NCI-H2029 (cell line): ENCODE measurements at places on chromosomes 7 and 10.

DNA sequence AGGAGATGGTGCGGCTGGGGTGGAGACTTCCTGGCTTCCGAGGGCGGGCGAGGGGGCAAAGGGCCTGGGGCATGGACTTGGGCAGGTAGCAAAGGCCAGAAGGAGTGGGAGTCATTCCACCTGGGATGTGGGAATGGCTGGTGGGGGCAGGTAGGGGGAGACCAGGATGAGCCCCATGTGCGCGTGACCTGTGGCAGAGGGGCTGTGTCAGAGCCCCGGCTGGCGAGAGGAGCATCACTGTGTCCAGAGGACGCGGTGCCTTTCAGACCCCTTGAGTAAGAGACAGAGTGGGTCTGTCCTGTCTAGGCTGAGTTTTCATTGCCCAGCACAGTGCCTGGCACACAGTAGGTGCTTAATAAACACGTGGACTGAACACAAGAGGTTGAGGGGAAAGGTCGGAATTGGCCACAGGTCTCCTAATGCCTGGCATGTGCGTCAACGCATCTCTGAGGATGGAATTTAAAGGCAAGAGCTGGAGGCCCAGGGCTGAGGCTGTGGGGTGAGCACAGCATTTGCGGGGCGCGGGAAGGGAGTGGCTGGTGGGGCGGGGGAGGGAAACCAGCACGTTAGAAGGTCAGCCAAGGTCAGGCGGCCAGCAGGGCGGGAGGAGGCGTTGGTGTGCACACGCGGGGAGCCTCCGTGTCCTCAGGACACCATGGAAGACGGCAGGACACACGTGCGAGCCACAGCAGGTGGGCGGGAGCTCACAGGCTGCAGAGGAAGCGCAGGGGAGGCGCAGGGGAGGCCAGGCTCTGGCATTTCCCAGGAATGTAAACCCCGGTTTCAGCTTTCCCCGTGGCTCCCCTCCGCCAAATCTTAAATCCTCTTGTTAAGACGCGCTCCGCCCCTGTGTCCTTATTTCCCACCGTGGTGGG is 51.8 kb downstream of the CUX1 start:
- DNase-seq = no peak

DNA sequence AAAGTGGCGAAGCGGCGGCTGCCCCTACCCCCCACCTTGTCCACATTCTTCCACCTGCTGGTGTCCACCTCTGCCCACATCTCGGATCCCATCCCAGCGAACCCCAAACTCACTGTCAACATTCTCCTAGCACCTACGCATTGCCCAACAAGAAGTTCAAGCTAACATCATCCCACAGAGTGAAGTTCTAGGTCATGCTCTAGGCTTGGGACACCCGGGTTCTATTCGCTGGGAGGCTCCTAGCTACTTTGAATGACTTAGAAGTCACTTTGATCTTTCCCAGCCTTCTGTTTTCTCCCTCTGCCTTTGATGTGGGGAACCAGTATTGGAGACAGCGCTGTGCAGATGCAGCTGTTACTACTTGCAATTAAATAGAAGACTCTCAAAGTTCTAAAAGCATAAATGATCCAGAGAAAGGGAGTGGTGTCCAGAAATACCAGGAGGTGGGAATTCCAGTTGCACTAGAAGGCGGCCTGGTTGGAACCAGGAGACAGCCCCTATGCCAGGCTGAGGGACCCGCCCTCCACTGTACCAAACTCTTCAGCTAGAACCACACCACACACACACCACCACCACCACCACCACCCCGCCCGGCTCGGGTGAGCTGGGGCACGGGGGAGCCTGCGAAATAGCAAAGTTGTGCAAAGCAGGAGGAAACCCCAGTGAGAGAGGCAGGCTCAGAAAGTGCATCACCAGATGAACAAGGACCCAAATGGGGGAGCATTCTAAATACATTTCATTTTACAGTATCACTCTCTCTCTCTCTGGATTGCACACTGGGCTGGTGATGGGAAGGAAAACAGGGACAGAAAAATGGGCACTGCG is 5.5 kb upstream of the VGF start:
- DNase-seq = no peak

- peak; percentile 2 for DNase-seq
Observed at GRCh38 chr10:31148951-31149350, 117.3 kb upstream of the ZNF438 start.

- DNase-seq = no peak
Observed at GRCh38 chr7:138872576-138872975, 74.6 kb upstream of the ATP6V0A4 start.

- DNase-seq = no peak
Observed at GRCh38 chr7:132904209-132904608, 177.7 kb downstream of the CHCHD3 start.

DNA sequence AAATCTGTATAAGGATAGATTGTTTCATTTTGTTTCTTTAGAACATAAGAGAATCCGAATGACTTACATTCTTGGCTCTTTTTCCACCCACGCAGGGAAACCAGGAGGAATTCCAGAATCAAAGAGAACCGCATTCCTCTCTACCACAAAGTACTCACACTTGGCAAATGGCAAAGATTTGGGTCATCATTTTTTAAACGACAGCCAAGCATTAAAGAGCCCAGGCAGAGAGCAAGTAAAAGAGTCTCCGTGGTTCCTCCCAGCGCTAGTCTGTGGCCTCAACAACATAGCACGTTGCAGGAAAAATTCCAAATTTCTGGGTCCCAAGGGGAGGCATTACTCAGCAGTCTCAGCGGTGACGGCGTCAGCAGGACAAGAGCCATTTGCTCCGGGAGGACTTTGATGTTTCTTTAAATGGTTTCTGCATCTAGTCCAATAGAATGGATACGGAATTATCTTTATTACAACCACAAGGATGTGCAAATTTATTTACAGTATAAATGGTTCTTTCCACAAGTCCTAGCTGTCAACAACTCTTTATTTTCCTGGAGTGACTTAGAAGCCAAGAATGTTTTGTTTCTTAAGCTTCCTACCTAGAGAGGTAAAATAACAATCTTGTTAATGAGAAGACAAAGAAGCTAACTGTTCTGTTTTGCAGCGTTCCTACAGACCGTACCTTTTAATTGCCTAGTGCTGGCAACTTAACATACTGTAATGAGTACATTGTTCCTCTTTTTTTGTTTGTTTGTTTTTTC is 232.5 kb downstream of the SKIDA1 start:
- DNase-seq = no peak

DNA sequence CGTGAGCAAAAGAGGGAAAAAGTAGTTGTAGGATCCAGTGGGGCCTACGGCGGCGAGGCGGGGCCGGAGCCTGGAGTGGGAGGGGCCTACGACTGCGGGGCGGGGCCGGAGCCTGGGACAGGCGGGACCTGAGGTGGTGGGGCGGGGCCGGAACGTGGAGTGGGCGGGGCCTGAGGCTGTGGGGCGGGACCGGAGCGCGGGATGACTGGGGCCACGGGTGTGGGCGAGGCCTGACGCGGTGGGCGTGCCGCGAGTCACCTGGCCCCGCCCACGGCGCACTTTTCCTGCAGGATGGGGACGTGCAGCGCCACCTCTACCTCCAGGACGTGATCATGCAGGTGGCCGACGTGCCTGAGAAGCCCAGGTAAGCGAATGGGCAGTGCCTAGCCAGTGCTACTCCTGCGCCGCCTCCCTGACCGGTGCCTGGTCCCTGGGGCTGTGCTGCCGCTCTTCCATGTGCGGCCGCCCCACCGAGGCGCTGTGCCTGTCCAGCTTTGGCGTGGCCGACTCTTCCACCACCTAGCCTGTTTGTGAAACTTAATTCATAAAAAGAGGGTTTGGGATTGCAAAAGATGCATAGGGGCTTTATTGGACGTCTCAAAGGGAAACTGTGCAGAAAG is 496 bp downstream of the ZNF511 start:
- peak; percentile 54 for DNase-seq

- DNase-seq = no peak
Observed at GRCh38 chr7:92934096-92934495, 97.7 kb upstream of the CDK6 start.

DNA sequence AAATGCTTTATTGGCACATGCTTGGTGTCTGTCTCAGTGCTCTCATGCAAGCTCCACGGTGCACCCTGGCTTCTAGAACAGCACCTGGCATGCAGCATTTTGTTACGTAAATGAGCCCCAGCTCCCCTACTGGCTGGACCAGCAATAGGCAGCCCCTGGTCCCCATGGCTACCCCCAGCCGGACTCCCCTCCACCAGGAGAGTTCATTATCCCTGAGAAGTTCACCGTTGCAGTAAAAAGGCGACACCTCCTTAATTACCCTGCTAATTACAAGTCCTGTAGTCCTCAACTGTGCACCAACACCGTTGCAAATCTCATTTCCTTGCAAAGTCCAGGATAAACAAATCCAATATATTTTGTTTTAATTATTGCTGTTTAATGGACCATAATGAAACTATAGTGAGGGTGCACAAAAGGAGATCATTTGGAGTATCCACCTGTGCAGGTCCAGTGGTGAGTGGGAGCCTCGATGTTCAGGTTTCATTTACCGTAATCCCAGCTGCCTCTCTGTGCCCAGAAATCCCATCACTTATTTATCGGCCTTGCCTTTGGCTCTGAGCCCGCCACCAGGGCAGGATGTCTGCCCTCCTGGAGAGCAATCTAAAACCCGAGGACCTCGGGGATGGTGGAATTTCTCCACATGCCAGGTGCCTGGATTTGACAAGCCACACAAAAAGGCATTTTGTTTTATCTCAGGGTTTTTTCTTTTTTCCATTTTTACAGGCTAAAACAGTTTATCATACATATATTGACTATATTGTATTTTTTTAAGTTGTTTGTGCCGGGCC is 12.8 kb upstream of the DRGX start:
- DNase-seq = no peak

DNA sequence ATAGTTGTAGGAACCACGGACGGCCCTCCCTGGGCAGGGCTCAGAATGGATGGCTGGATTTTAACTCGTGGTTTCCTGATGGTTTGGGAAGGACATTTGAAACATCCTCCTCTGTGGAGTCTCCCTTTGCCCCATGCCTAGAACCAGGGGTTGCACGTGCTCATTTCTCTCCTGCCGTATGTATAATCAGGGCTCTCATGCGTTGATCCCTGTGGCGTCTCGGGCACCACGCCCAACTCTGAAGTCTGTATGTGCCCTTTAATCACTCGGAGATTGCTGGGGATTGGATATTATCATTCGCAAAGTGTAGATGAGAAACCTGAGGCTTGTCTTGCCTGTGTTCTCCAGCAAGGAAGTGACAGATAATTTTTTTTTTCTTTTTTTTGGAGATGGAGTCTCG is 257.1 kb downstream of the CAMK1D start:
- DNase-seq = peak; percentile 21

DNA sequence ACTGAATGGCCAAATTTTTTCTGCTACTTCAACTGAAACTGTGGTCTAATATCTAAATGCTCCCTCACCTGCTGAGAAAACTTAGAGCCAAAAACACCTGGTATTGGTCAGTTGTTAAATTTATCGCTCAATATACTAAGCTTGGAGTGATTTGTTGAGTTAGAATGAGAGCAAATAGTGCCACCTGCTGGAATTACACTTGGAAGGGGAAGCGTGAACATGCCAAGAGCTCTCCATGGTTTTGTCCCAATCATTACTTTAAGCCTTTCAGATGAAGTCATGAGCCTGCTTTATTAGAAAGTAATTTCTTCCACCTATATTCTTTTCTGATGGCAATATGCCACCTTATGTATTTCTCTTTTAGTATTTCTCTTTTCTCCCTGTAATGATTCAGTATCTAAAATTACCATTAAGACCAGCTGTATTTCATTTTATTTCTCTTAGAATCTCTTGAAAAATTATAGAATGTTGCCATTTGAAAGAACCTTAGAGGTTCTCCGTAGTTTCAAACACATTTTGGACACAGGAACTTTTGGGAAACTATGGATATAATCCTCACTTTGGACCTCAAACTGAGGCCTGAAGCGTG is 447.8 kb upstream of the C7orf33 start:
- DNase-seq = peak; percentile 40

DNA sequence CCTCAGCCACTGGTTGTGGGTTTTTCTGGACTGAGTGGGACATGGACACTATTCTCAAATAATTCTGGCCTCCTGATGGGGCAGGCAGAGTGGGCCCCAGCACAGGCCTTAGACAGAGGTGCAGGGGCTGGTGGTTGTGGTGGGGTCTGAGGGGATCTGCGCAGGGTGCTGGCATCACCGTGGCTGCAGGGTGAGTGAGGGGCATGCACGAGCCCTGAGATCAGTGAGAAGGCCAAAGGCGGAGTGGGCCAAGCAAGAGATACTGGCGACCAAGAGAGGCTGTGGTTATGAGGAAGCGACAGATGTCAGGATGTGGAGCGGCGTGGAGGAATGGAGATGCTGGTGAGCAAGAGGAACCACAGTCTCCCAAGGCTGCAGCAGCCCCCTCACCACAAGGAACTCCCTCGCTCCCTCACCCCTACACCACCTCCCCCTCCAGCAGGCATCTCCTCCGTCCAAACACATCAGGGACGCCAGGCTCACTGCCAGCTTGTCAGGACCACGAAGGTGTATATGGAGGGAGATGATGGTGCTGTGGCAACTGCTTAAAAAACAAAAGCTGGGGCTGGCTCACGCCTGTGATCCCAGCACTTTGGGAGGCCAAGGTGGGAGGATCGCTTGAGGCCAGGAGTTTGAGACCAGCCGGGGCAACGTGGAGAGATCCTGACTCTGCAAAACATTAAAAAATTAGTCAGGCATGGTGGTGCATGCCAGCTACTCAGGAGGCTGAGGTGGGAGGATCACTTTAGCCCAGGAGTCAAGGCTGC is 9.6 kb downstream of the PRF1 start:
- no peak for DNase-seq

GRCh38 chr7:72924386-72924732 is 536 bp upstream of the POM121 start:
- DNase-seq = no peak

DNA sequence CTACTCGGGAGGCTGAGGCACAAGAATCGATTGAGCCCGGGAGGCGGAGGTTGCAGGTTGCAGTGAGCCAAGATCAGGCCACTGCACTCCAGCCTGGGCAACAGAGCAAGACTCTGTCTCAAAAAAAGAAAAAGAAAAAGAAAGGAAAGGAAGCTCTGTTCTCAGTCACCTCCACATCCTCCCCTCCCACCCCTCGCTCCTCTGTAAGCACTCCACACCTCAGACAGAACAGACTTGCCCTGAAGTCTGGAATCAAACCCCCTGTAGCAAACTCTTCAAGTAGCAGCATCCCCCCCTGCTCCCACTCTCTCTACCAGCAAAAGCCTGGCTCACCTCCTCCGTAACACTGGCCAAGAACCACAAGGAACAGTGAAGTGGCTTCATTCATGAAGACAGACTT is 66.7 kb downstream of the PARD3 start:
- no peak for DNase-seq

GRCh38 chr10:32059472-32059871 is 3.2 kb upstream of the KIF5B start:
- DNase-seq = no peak

GRCh38 chr7:17706275-17706674 is 234.0 kb downstream of the SNX13 start:
- no peak for DNase-seq

DNA sequence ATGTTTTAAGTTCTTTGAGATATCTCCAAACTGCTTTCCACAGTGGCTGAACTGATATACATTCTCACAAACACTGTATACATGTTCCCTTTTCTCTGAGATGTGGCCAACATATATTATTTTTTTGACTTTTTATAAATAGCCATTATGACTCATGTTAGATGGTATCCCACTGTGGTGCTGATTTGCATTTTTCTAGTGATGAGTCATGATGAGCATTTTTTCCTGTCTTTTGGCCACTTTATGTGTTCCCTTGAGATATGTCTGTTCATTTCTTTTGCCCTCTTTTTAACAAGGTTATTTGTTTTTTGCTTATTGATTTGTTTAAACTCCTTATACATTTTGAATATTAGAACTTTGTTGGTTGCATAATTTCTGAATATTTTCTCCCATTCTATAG is 1055.1 kb downstream of the NXPH1 start:
- no peak for DNase-seq
